Epithelial cell of prostate (primary cell): ENCODE measurements at places on chromosomes 12 and 14.
A peak's percentile ranks its signal among the peaks of the same experiment; 100 is the strongest.

DNA sequence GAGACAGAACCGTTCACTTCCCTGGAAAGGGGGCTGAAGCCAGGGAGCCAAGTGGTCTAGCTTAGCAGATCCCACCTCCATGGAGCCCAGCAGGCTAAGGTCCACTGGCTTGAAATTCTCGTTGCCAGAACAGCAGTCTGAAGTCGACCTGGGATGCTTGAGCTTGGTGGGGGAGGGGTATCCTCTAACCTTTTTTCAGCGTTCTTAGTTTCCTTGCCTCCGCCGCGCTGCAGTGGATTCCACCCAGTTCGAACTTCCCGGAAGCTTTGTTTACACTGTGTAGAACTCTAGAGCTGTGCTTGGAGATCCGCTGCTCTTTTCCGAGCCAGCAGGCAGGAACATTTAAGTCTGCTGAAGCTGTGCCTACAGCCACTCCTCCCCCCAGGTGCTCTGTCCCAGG, 45.2 kb upstream of the FKBP4 start:
- DNase-seq: no peak

DNA sequence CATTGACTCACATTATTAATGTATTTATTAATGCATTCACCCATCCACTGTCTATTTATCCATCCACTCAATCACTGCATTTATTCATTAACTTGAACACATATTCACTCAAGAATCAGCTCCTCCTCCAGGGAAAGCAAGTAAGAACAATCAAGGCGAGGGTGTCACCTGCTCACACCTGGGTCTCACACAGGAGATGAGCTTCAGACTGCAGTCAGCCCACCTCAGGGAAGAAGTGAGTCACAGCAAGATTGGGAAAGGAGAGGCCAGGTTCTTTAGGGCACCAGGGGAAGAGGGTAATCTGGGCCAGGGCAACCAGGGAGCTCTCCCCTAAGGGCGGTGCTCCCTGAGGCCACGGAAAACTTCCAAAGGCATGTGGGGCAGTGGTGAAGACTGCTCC, 367.3 kb downstream of the BCL11B start:
- no peak for DNase-seq

GRCh38 chr12:18171571-18171970, 81.6 kb upstream of the RERGL start:
- peak; percentile 66 for DNase-seq

GRCh38 chr14:79278286-79278797, 933.0 kb downstream of the DIO2 start:
- DNase-seq: no peak

GRCh38 chr14:92037989-92038388, 1.9 kb downstream of the TRIP11 start:
- no peak for DNase-seq
